Ecto neural progenitor cell (in vitro differentiated cells): ENCODE measurements at places on chromosomes 1 and 21.

GRCh38 chr1:27719286-27720251 is 6.2 kb upstream of the FAM76A start:
- no peak for DNase-seq

- peak; percentile 59 for DNase-seq
Observed at GRCh38 chr1:205669341-205670149, 10.8 kb downstream of the SLC45A3 start.

DNA sequence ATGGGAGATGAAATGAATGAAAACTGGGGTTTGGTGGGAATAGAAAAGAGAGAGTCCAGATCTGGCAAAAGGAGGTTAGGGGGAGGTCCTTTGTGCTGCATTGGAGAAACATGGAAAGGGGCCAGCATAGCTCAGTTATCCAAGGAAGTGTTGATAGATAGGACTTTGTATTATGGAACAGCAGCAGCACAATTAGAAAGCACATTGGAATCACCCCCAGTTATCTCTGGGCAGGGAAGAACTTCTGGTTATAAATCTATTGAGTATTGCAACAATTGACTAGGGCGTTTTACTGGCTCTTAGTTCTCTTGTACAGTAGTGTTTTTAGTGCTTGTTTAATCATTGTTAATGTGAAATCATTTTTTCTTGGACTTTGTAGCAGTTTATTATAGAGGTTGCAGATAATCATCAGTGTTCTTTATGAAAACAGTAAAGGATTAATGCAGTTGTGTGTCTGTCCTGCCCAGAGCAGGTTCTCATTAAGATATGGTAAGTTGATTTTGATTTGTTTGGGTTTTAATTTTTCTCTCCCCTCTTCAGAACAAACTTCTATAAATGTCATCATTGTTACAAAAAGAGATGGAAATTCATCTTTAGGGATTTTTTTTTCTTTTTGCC is 76.6 kb downstream of the NR5A2 start:
- DNase-seq, result no peak

DNA sequence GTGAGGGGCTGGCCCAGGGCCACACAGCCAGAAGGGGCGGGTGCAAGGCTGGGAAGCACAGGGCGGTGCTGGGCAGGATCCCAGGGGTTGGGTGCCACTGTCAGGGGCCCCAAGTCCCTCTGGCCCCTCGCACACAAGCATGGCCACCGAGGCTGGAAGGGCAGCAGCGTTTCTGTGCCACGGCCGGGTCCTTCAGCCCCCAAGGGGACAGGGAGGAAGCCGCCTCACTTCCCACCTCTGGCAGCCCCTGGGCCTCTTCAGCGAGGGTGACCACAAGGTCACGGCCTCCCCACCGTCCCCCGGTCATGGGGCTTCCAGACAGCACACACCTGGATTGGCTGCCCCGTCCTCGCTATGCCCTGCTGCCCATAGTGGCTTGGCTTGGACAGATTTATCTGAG is 77.1 kb upstream of the TTC34 start:
- no peak for DNase-seq

DNA sequence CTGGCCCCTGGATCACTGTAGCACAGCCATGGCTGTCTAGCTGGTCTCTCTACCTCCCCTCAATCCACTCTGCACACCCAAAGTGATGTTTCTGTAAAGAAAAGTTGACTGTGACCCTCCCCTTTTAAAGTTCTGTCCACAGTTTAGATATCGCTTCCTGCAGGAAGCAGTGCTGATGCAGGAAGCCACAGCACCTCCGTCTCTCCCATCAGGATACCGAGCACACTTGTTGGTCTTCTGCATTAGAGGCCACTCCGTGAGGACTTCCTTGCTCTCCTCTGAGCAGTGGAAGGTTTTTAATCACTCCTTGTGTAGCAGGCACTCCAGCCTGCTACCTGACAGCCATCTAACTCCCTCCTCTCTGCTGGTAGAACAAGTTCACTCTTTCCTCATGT is 69.5 kb downstream of the GADD45A start:
- DNase-seq, result no peak

DNA sequence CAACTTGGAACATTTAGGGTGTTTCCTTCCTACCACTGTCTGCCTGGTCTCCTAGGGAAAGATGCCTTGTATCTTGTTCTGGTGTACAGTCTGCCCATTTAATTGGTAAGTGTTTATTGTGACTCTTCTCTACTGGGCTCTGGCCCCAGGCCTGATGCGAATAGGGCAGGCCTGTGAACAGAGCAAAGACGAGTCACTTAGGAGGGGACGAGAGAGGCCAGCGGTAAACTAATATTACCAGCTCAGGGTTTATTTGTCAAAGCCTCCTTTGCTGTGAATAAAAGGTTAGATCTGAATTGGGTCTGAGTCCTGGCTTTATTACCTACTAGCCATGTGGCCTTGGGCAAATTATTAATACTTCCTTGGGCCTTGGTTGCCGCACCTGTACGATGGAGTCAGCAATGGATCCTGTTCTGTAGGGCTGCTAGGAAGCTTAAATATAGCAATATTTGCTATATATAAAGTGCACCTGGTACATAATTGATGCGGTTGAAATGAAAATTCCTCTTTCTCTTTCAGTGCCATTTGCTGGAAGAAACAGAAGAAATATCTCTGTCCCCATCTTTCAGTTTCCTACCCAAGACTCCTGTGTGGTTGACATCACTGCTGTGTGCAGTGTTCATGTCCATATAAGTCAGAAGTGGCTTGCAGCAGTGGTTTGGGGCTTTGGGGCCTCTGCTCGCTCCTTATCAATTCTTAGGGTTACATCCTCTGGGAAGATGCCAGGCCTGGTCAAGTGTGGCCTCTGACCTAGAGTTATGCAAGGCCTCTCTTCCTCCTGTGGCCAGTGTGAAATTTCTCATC is 32.4 kb downstream of the MAPKAPK2 start:
- DNase-seq, result no peak

DNA sequence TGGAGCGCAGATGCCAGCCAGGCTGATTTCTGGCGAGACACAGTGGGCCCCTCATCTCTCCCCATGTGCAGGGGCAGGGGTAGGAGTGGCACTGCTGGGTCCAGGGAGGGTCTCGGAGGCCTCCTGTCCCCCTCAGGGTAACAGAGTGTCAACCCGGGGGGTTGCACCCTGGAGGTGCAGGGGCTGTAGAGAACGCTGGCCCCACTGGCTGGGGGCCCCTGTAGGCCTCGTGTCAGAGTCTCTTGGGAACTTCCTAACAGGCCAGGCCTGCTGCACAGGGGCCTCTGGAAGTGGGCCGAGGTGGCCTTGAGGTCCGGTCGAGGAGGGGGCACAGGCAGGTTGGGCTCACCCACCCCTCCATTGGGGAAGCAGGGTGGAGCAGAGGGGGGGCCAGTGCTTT is 38.9 kb upstream of the AJAP1 start:
- no peak for DNase-seq
